ENCODE measurements at places on chromosomes 2 and 18.

- DNase-seq = no peak
These were observed 112.5 kb upstream of the CREB1 start for GRCh38 chr2:207417301-207417718.

DNA sequence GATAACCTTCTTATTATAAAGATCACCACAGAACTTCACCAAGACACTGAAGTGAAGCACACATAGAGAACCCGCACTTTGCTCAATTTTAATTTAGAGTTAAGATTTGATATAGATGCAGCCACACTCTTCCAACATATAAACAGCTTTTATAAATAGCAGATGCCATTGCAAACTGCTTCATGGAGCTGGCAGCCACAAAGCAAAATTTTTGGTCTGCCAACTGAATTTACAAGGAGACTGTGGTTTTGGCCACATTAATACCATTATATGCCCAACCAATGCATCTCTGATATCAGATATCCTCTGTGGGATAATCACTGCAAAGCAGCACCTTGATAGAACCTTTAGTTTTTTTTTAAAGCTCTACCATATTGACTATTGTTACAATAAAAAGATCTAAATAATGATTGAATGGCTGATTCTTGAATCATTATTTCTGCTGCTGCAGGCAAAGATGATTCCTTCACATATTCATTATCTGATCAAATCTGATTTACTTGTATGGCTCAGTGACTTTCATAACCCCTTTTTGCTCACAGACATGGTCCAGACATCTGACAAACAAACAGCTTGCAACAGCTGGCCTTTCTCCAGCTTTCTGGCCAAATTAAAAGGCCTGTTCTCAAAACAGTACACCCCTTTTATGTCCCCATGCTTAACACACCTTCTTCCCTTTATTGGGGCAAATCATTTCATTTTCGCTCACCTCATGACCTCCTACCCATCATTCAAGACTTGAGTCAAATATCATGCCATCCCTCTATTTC, 88.4 kb downstream of the METTL4 start:
- no peak for DNase-seq

GRCh38 chr2:12031866-12032265, 285.4 kb downstream of the LPIN1 start:
- DNase-seq = no peak

DNA sequence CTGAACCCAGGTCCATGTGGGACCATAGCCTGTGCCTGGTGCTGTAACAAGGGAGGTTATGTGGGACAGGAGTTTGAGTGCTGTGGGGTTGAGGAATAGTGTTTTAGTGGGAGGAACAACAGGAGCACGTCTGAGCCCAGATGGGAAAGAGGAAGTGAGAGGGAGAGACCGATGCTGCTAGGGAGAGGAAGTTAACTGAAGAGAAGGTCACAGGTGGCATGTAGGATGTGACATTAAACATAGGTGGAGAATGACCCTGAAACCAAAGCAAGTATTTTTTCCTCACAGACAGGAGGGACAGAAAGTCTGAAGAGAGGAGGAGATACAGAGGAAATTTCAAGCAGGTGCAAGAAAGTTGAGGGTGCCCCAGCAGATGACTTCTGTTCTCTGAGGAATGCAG, 87.8 kb downstream of the ACOXL start:
- DNase-seq = no peak

Measured in foreskin fibroblast (primary cell).